Liver (tissue), 10 donors: ENCODE measurements at places on chromosomes 6 and 20. TPM values are rescaled to one million over a fixed set of nuclear protein-coding genes. Genes with fewer than 3 reads are reported as not detected.

CLDN20 gene
- 0.26 TPM for polyA plus RNA-seq

C6orf118 gene
- not detected for polyA plus RNA-seq

NKAIN4 gene
- not detected for polyA plus RNA-seq

TRMT11 gene
- polyA plus RNA-seq = 10.3 TPM

RPS10 gene
- polyA plus RNA-seq = 920 TPM

COL9A3 gene
- polyA plus RNA-seq = 1.2 TPM

AP5S1 gene
- polyA plus RNA-seq = 13.1 TPM

SLC12A5 gene
- 1.5 TPM for polyA plus RNA-seq

TRIM31 gene
- 0.16 TPM for polyA plus RNA-seq

HCRTR2 gene
- polyA plus RNA-seq = not detected

PAX1 gene
- polyA plus RNA-seq = not detected

OTOR gene
- not detected for polyA plus RNA-seq

SPATS1 gene
- polyA plus RNA-seq = not detected

SAMD3 gene
- polyA plus RNA-seq = 0.29 TPM

KHDRBS2 gene
- polyA plus RNA-seq = not detected

FILIP1 gene
- 0.85 TPM for polyA plus RNA-seq

RAD21L1 gene
- not detected for polyA plus RNA-seq

NRN1 gene
- polyA plus RNA-seq = 1.5 TPM

C20orf96 gene
- polyA plus RNA-seq = 0.70 TPM

TFAP2C gene
- polyA plus RNA-seq = not detected

VGLL2 gene
- polyA plus RNA-seq = not detected

NTSR1 gene
- not detected for polyA plus RNA-seq

TCF15 gene
- polyA plus RNA-seq = not detected

ZKSCAN8 gene
- 2.6 TPM for polyA plus RNA-seq

DSN1 gene
- polyA plus RNA-seq = 4.0 TPM

GPR6 gene
- not detected for polyA plus RNA-seq

SUPT3H gene
- polyA plus RNA-seq = 3.1 TPM

CFAP61 gene
- polyA plus RNA-seq = not detected

DUSP15 gene
- polyA plus RNA-seq = not detected

TBCC gene
- polyA plus RNA-seq = 6.9 TPM

RSPO4 gene
- not detected for polyA plus RNA-seq

TLDC2 gene
- polyA plus RNA-seq = 0.08 TPM

SAMD5 gene
- 3.2 TPM for polyA plus RNA-seq

TTI1 gene
- polyA plus RNA-seq = 7.3 TPM

NKX2-2 gene
- not detected for polyA plus RNA-seq

MYCT1 gene
- 4.0 TPM for polyA plus RNA-seq

CCM2L gene
- 0.31 TPM for polyA plus RNA-seq

FRK gene
- 4.9 TPM for polyA plus RNA-seq

RFX6 gene
- not detected for polyA plus RNA-seq

SPTLC3 gene
- 4.2 TPM for polyA plus RNA-seq

OLIG3 gene
- polyA plus RNA-seq = not detected

CFAP206 gene
- polyA plus RNA-seq = 0.11 TPM
